ELF-1 (cell line): ENCODE measurements at places on chromosomes 11 and 22.

DNA sequence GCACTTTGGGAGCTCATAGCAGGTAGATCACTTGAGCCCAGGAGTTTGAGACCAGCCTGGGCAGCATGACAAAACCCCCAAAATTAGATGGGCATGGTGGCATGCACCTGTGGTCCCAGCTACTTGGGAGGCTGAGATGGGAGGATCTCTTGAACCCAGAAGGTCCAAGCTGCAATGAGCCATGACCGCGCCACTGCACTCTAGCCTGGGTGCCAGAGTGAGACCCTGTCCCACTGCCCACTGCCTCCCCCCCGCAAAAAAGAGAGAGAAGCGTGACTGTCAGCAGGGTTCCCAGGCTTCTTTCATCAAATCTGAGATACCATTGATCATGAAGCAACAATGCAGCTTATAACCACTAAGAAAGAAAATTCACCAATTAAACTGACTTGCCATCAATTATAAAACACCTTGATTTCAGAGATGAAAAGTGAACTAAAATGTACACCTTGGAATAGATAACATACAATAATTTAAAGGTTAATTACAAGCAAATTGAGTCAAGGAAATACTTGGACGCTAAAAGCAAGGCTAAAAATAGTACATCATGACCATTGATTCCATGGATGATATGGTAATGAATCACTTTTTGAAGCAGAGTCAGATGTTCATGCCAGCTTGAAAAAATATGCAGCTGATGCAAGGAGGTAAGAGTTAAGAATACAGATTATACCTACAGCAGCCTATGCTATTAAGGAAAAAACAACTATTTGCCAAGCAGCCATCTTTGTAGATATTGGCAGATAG lies 90.8 kb upstream of the ALKBH3 start:
- DNase-seq = no peak

DNA sequence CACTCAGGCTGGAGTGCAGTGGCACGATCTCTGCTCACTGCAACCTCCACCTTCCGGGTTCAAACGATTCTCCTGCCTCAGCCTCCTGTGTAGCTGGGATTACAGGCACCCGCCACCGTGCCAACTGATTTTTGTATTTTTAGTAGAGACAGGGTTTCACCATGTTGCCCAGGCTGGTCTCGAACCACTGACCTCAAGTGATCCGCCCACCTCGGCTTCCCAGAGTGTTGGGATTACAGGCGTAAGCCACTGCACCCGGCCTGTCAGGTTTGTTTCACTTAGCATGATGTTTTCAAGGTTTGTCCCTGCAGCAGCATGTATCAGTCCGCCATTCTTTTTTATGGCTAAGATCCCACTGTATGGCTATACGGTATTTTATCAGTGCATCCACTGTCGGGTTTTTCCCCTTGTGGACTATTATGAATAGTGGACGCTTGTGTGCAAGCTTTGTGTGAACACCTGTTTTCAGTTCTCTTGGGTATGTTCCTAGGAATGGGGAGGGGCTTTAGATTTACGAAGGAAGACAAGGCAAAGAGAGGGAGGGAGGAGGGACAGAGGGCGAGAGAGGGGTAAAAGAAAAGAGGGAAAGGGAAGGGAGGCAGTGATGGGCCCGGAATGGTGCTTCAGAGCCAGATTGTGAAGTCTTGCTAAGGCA lies 13.9 kb upstream of the CDC42EP2 start:
- no peak for DNase-seq

DNA sequence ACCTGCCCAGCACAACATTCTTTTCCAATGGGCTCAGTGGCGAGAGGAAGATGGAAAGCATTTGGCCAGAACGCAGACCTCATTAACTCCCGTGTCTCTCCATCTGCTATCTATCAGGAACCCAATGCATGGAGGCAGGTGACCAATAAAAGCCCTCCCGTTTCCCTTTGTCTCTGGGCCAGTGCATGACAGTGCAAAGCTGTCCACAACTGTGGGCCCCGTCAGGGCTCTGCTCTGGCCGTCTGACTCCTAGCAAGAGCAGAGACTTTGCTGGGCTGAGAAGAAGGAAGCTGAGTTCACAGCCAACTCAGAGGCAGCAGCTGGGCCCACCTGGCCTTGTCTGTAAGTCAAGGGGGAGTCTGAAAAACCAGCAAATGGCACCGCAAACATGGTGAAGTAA lies 177.8 kb downstream of the TENM4 start:
- DNase-seq = peak; percentile 49

GRCh38 chr11:22244986-22245592 lies 52.2 kb downstream of the ANO5 start:
- DNase-seq = peak; percentile 29

GRCh38 chr11:97048481-97048880 lies 658.7 kb downstream of the JRKL start:
- DNase-seq = no peak

GRCh38 chr22:40345271-40345670 lies 1.0 kb upstream of the ADSL start:
- peak; percentile 19 for DNase-seq

- no peak for DNase-seq
These were observed 43.4 kb upstream of the PITPNB start for GRCh38 chr22:27962268-27963044.

GRCh38 chr22:44917372-44918165 lies 92.2 kb downstream of the PHF21B start:
- no peak for DNase-seq

DNA sequence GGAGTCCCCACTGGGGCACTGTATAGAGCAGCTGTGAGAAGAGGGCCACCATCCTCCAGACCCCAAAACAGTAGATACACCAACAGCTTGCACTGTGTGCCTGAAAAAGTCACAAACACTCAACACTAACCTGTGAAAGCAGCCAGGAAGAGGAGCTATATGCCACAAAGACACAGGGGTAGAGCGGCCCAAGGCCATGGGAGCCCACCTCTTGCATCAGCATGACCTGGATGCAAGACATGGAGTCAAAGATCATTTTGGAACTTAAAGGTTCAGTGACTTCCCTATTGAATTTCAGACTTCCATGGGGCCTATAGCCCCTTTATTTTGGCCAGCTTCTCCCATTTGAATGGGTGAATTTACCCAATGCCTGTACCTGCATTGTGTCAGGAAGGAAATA lies 29.7 kb upstream of the CYB5R3 start:
- no peak for DNase-seq

DNA sequence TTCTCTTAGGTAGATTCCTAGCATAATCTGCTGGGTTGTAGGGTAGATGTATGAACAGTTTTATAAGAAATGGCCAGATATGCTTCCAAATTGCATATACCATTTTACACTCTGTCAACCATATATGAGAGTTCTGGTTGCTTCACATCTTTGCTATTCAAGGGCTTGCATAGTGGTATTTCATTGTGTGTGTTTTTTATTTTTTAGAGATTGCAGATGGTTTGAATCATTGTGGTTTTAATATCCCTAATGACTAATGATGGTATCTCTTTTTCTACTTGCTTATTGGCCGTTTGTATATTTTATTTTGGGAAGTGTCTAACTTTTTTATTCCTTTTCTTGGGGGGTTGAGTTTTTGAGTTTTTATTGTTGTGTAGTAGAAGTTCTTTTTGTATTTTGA lies 26.9 kb downstream of the RNF214 start:
- no peak for DNase-seq

DNA sequence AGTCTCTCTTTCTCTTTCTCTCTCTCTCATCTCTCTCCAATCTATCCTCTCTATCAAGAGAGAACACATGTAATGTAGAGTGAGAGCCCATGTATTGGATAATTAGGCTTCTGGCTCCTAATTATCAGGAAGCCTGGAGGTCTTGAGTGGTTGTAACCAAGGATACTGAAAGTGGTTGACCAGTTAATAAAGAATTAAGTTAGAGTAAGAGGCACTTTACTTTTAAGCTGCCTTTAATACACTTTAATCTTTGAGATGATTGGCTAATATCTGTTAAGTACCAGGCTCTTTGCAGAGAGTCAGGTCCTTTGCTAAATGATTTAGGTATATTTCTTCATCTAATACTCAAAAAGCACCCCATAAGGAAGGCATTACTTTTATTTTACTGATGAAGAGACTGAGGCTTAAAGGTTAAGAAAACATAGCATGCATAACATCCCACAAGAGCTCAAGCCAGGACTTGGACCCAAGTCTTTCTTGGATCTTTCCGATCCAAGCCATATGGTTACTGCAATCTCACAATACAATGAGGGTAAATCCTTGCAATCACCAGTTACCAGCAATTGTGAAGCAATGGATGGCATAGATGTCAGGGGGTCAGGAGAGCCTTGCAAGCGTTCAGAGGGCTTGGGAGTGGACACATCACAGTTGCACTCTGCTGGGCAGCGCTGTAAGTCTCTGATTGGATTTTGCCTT lies 22.1 kb downstream of the CD44 start:
- DNase-seq = no peak

DNA sequence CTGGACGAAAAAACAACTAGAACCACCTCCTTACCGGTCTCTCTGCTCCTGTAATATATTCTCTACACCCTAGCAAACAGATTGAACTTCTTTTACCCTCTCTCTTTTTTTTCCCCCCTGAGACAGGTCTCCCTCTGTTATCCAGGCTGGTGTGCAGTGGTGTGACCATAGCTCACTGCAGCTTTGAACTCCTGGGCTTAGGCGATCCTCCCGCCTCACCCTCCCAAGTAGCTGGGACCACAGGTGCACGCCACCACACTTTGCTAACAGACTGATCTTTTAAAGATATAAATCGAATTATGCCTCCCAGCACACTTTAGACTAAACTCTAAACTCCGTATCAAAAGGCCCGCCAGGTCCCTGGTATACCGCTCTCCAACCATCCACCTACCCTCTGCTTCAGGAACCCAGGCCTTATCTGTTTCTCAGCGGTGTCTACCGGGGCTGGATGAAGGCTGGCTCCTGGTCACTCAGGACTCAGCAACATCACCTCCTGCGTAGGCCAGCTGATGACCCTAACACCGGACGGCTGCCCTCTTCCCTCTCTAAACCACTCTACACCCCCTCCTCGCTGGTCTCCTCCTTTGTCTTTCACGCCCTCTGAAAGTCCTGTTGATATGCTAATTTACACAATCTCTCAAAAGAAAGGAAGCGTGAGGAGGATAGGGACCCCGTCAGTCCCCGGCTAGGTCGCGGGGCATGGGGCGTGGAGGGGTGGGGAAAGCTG lies 745 bp downstream of the C22orf39 start:
- DNase-seq = peak; percentile 74

DNA sequence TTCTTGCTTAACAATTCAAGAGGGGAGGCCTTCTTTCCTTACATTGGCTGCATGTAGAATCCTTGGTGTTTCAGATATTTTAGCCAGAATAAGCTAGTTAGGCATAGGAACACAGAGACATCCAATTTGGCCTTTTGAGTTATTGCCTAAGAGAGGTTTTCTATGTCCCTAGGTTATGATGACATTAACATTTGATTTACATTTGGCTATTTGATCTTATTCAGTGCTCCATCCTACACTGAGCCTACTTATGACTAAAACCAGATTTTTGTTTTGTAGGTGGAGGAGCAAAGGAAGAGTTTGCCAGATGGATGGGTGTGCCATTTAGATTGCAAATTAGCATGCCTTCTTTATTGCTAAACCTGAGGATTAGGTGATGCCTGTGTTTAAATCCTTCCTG lies 11.1 kb upstream of the SLC37A2 start:
- no peak for DNase-seq

GRCh38 chr22:43624144-43624998 lies 187.7 kb downstream of the EFCAB6 start:
- no peak for DNase-seq

GRCh38 chr11:18737642-18738041 lies 11.7 kb upstream of the IGSF22 start:
- DNase-seq = no peak

DNA sequence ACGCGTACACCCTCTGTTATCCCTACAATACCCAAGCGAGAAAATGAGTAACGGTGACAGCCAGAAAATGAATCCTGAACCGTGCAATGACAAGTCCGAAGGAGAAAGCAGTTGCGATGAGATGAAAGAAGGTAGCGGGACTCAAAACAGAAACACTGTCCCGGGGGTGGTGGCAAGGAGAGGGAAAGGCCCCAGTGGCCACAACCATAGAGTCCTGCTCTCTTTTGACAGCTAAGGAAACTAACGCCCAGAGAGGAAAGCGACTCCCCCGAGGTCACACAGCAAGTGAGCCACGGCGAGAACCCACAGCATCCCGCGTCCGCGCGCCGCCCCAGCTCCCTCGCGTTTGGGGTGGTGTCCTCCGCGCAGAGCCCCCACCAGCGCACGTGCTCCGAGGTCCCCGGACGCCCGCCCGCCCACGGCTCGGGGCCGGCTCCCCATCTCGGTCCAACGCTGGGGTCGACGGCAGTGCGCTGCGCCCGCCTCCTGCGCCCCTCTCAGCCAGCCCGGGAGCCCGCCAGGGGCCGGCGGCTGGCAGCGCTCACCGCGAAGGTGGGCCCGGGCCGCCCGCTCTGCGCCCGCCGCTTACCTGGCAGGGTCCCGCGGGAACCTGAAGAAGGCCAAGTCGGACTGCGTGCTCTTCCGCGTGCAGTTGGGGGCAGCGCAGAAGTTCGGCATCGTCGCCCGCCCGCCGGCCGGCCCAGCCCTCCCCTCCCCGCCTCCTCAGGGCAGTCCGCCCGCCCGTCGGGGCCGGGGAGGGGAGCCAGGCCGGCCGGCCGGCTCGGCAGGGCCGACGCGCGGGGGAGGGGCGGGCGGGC lies 564 bp downstream of the THAP12 start:
- peak; percentile 27 for DNase-seq

DNA sequence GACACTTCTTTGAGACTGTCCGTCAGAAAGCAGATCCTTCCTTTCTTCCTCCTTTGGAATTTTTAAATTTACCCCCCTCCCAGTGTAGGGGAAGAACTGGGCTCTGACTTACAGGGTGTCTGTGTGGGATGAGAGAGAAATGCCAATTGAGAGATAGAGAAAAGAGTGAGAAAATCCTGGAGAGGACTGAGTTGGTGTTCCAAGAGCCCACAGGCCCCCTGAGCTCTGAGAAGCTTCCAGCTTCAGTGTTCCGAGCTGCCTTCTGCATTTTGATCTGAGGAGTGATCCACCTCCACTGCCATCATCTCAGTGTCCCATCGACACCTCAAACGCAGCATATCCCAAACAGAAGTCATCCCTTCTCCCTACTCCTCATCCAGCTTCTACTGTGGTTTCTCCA lies 70.7 kb upstream of the GRK3 start:
- no peak for DNase-seq

DNA sequence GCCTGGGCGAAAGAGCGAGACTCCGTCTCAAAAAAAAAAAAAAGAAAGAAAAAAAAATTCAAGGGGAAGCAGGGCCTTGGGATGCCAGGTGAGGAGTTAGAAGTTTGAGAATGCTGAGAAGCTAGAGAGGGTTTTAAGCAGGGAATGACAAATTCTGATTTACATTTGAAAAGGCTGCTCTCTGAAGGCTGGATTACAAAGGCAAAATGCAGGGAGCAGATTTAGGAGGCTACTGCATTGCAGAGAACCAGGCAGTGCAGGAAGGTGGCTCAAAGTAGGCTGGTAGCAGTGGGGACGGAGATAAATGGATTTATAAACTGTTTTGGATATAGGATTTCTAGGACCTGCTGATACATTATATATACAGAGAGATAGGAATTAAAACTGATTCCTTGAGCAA lies 66.6 kb downstream of the KCNC1 start:
- DNase-seq = peak; percentile 47

GRCh38 chr22:33062361-33062760 lies 4.2 kb upstream of the SYN3 start:
- DNase-seq = no peak
